Stimulated activated naive CD8-positive, alpha-beta T cell treated with anti-CD3 and anti-CD28 coated beads, Interleukin-15, amount 100 ng/mL, for 72 hours (primary cell): ENCODE measurements at places on chromosomes 3 and 15.

GRCh38 chr3:95586754-95587153, 1227.6 kb upstream of the EPHA6 start:
- no peak for DNase-seq

DNA sequence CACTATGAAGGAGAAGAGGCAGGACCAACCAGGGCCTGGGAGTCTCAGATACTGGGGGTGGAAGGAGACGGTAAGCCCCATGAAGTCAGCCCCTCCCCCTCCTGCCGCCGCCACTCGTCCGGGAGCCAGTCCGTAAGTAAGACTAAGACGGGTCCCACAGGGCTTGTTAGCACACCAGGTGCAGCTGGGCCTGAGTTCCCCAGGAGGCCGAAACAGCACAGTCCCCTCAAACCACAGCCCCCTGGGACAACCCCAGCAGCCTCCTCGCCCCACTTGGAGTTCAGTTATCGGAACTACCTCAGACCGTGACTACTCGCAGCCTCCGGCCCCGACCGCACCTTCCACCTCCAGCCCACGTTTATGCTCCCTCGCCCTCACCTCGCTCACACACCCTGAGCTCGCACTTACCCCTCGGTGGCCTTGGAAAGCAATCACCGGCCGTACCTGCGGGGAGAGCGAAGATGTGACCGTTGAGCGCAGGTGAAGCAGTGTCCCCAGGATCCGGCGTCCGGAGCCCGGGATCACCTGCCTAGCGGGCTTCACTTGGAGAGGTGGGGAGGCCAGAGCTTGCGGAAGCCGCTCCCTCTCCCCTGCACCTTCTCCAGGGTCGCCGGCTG, 557 bp downstream of the ELL3 start:
- peak; percentile 21 for DNase-seq

GRCh38 chr3:141291559-141292355, 60.1 kb downstream of the PXYLP1 start:
- no peak for DNase-seq

- no peak for DNase-seq
Measured at GRCh38 chr15:90232196-90232595, 1.5 kb downstream of the CIB1 start.

GRCh38 chr3:59873576-59874230, 823.9 kb upstream of the CFAP20DC start:
- DNase-seq: no peak

GRCh38 chr15:86645925-86646500, 566.3 kb downstream of the AGBL1 start:
- DNase-seq: no peak

- DNase-seq: no peak
Measured at GRCh38 chr3:119642746-119643473, 17.5 kb downstream of the POPDC2 start.

GRCh38 chr15:67134067-67134838, 68.9 kb downstream of the SMAD3 start:
- peak; percentile 70 for DNase-seq

- DNase-seq: no peak
Measured at GRCh38 chr15:86865920-86866319, 786.2 kb downstream of the AGBL1 start.

- DNase-seq: no peak
Measured at GRCh38 chr3:103052236-103052830, 617.5 kb downstream of the ZPLD1 start.

DNA sequence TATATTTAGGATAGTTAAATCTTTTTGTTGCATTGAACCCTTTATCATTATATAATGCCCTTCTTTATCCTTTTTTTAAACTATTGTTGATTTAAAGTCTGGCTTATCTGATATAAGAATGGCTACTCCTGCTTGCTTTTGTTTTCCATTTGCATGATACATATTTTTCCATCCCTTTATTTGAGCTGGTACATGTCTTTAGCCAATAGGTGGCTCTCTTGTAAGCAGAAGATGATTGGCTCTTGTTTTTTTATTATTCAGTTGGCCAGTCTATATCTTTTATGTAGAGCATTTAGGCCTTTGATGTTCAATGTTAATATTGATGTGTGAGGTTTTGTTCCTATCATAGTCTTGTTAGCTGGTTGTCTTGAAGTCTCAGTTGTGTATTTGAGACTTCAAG, 99.5 kb upstream of the MCTP2 start:
- DNase-seq: no peak

DNA sequence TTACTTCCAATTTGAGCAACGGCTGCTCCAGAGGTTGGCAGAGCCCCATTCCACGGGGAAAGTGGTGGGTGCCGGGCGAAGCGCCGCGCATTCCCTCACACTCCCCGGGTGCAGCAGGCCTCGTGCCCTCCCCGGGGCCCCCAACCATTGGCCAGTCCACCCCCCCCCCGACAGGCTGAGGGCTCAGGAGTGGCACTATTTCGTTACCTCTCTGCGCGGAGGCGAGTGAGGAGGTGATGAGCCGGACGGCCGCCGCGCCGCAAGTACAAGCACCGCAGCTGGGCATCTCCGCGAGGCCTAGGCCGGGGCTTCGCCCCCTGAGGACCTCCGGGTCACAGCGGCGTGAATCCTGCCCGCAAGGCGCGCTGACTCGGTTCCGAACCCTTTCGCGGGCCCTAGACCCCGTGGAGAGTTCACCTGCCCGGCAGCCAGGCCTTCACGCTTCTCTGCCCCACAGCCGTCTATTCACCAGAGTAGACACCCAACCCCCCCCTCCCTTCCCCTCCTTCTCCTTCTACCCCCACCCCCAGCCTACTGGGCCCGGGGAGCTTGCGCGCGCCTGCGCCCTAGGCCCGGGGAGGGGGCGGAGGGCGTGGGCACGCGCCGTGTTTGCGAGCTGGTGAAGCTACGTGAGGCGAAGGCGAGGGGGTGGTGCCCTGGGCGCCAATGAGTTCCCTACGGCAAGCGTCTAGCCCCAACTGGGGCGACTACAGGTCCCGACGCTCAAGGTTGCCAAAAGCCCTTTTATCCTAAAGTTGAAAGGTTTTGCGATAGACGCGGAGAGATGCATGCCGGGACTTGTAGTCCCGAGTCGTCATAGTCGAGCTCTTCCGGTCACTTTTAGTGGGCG, at the start of gene CLPX:
CLPX (minus strand) TSS at position 475 of the 850 bp plus-strand sequence; CDS start at position 286, 189 bp downstream.
- peak; percentile 92 for DNase-seq

DNA sequence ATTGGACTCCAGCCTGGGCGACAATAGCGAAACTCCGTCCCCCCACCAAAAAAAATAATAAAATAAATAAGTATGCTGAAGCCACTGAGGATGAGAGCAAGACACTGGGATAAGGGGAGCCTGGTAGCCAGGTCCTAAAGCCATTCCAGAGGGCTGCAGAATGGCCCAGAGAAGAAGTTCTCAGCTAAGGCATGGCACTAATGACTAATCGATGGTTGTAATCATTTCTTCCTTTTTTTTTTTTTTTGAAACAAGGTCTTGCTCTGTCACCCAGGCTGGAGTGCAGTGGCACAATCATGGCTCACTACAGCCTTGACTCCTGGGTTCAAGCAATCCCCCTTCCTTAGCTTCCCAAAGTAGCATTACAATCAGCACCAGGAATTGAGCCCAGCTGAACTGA, 25.6 kb upstream of the ZNF774 start:
- DNase-seq: no peak
